Tibial nerve (tissue), 4 donors: ENCODE measurements at places on chromosomes 12 and 14. TPM values are rescaled to one million over a fixed set of nuclear protein-coding genes. Genes with fewer than 3 reads are reported as not detected.

LMO3 gene
- total RNA-seq: 20.1 TPM

TBX5 gene
- total RNA-seq: not detected

MOK gene
- 29.1 TPM for total RNA-seq

FSCB gene
- total RNA-seq: 2.2 TPM

CDKN3 gene
- 4.6 TPM for total RNA-seq

NGB gene
- not detected for total RNA-seq

CCDC177 gene
- total RNA-seq: not detected
